ENCODE measurements at places on chromosomes 3 and 15.

GRCh38 chr15:90664650-90665287 lies 52.4 kb upstream of the BLM start:
- peak; percentile 46 for DNase-seq

DNA sequence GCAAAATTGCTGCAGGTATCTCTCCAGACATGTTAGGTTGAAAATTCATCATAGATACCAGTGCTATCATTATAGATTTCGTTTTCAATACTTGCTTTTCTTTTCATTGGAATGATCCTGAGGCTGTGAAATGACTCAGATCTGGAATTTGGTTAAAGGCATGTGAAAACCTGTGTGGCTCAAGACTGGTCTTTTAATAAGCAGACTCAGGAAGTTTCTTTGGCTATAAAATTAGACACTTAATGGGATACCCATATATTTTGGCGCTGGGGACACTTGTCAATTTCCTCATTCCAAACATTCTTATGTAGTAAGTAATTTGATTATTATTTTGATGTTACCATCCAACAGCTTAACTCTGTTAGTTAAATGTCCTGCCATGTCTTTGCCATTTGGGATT lies 1041.1 kb upstream of the GBE1 start:
- no peak for DNase-seq

GRCh38 chr15:89790661-89791060 lies 14.5 kb downstream of the MESP2 start:
- DNase-seq: no peak

DNA sequence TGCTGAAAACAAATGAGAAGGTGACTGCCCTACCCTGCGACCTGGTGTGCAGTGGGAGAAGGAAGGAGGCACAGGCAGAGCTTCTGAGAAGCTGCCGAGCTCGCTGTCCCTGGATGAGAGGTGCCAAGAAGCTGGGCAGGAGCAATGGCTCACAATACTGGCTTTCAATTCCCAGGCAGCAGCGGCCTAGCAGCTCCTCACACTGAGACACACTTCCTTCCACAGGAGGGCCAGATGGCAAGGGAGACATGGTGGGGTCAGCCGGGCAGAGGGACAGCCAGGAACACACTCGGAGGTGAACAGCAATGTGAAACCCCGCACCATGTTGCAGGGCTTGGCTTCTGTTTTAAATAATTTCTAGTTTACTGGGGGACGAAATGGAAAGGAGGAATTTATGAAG lies 314.6 kb downstream of the EPHB1 start:
- no peak for DNase-seq

GRCh38 chr3:127729556-127730056 lies 56.9 kb downstream of the ABTB1 start:
- DNase-seq: no peak

Measured in upper lobe of left lung (tissue), 6 donors.